Liver (tissue), 10 donors: ENCODE measurements at places on chromosomes 13 and 19. TPM values are rescaled to one million over a fixed set of nuclear protein-coding genes. Genes with fewer than 3 reads are reported as not detected.

Gene SPRYD7
- 10.1 TPM for polyA plus RNA-seq

Gene ACTN4
- polyA plus RNA-seq, result 104 TPM

Gene CCDC169
- not detected for polyA plus RNA-seq

Gene KRTDAP
- polyA plus RNA-seq, result not detected

Gene PNMA8B
- polyA plus RNA-seq, result 0.15 TPM

Gene ZNF426
- polyA plus RNA-seq, result 0.75 TPM

Gene PRX
- polyA plus RNA-seq, result 0.03 TPM

Gene SIGLEC11
- polyA plus RNA-seq, result 2.1 TPM

Gene EDNRB
- polyA plus RNA-seq, result 14.7 TPM

Gene C19orf67
- polyA plus RNA-seq, result not detected

Gene KLHL1
- polyA plus RNA-seq, result not detected

Gene TUBGCP3
- polyA plus RNA-seq, result 9.8 TPM

Gene ICAM5
- 0.02 TPM for polyA plus RNA-seq

Gene KANK3
- 3.6 TPM for polyA plus RNA-seq

Gene CYP4F22
- 3.9 TPM for polyA plus RNA-seq

GRCh38 chr13:34988330-34988791 is 46.3 kb downstream of the NBEA start:
- no peak for DNase-seq

DNA sequence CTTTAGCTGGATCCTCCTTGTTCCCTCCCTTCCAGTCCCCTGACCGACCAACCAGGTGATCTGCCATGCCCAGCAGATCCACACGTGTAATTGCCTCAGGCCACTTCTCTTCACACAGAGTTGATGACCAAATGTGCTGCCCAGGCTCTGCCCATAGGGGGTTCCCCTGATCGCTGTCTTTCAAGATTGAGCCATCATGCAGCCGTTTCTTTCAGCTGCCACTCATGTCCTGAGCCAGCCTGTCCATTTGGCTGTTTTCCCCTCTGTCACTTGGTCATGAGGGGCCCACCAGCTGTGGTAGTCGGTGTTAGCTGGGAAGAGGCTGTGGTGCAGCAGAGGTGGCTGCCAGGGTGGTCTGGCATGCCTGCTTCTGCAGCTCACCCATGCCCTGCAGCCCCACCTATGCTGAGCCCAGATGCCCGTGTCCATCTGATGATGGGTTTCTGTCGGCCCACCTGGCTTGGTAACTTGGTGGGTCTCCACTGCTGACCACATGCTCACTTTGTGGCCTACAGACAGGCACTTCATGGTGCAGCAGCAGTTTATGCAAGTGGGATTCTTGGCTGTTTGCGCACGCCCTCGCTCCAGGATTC is 35.6 kb upstream of the GPR183 start:
- DNase-seq, result no peak

DNA sequence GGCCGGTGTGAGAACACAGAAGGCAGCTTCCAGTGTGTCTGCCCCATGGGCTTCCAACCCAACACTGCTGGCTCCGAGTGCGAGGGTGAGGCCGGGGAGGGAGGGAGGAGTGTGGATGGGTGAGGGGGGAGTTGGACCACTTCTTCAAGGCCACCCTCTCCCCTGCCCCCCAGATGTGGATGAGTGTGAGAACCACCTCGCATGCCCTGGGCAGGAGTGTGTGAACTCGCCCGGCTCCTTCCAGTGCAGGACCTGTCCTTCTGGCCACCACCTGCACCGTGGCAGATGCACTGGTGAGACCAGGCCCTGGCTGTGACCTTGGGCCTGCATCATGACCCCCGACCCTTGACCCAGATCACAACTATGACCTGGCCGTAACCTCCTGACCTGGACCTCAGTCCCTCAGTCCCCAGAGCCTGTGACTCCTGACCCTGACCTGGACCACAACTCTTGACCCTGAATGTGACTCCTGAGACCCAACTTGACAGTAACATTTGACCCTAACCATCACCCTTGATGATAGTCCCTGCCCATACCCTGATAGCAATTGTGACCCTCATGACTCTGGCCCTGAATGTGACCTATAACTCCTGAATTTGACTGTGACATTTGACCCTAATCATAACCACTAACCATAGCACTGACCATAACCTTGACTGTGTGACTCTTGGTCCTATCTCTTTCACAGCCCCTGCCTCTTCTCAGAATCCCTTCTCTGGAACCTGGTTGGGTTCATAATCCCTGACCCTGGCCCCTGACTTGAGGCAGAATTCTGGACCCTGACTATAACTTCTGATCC is 10.9 kb downstream of the LTBP4 start:
- DNase-seq, result no peak

DNA sequence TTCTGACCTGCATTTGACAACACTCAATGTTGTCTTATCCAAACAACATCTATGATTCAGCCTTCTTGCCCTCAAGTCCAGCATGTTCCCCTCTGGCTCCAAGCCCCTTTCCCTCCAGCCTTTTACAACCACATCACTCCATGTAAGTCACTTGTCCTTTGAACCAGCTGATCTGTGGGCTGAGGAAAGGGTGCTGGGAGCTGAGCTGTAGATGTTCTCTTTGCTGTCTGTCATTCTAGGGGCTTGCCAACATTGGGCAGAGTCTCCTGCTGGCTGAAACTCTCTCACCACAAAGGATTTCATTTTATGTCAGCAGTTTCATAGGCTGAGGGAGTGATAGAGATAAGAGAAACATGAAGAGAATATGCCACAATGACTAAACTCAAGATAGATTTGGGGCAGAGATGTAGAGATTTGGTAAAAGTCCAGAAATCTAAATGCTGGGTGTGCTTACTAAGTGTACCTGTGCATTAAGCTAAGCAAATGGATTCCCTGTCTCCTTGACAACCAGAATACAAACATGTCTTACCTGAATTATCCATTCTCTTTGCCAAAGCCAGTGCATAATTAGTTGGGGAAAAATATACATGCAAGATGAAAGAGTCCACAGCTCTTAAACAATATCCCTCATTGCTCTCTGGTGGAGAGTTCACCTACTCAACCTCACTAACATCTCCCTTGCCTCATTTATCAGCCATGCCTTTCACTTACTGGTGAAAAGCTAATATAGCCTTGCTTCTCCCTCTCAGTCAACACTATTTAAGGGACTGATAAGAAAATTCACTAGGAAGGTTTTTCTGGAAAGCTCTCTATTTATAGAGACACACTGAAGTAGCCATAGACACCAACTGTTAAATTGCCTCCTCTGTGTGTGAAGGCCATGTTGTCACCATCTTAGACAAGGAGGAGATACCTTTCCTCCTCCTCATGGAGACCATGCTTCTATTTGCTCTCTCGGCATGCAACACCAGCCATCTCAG is 175.5 kb upstream of the SERP2 start:
- no peak for DNase-seq

- no peak for DNase-seq
Measured at GRCh38 chr19:35805526-35806102, 7.0 kb downstream of the PRODH2 start.

GRCh38 chr19:1064661-1065605 is 2.0 kb upstream of the ARHGAP45 start:
- DNase-seq, result peak; percentile 71

DNA sequence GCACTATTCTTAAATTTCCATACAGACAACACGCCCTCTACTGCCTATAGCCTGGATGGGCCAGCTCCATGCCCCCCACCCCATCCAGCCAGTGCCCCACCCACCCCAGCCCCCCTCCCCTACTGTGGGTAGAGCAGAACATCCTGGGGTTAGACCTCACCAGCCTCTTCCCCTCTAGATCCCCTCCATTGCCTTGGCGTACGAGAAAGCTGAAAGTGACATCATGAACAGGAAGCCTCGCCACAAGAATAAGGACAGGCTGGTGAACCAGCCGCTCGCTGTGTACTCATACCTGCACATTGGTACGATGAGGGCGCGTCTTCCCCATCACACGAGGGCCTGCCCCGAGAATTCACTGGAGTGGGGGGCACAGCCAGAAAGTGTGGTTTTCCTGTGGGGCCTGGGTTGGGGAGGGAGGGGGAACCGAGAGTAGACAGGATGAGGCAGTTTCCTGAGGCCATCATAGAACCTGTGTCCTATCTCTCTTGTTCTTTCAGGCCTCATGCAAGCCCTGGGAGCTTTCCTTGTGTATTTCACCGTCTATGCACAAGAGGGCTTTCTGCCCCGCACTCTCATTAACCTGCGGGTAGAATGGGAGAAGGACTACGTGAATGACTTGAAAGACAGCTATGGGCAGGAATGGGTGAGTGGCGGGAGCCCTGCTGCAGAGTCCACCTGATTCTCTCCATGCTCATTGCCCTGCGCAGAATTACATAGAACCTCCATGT is 29.1 kb downstream of the ATP12A start:
- DNase-seq, result no peak

DNA sequence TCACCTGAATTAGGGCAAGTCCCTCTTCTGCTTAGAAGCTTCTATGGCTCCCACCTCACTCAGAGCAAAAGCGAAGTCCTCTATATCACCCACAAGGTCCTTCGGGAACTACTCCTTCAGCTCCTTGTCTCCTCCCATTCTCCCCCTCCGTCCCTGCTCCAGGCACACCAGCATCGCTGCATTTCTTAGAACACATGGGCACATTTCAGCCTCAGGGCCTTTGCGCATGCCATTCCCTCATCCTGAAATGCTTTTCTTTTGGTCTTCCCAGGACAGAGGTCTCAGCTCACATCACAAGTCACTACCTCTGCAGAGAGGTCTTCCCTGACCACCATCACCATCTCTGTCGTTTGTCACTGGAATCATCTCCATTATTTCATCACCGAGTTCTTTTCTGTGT is 4.0 kb downstream of the S1PR5 start:
- DNase-seq, result no peak

GRCh38 chr13:63107179-63107943 is 1691.7 kb upstream of the PCDH20 start:
- DNase-seq, result no peak

GRCh38 chr13:75391432-75392100 is 90.4 kb downstream of the TBC1D4 start:
- DNase-seq, result no peak

- DNase-seq, result no peak
Measured at GRCh38 chr19:2351591-2351990, 8.5 kb upstream of the TMPRSS9 start.

GRCh38 chr13:98460516-98460915 is 116.4 kb downstream of the STK24 start:
- no peak for DNase-seq

GRCh38 chr13:83498481-83499190 is 383.6 kb downstream of the SLITRK1 start:
- no peak for DNase-seq

DNA sequence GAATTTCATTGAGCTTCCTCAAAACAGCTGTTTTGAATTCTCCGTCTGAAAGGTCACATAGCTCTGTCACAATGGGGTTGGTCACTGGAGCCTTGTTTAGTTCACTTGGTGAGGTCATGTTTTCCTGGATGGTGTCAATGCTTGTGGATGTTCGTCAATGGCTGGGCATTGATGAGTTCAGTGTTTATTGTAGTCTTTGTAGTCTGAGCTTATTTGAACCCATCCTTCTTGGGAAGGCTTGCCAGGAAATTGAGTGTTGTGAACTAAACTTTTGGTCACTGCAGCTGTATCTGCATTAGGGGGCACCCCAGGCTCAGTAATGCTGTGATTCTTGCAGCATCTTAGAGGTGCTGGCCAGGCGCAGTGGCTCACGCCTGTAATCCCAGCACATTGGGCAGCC is 22.0 kb downstream of the BLOC1S3 start:
- DNase-seq, result no peak

DNA sequence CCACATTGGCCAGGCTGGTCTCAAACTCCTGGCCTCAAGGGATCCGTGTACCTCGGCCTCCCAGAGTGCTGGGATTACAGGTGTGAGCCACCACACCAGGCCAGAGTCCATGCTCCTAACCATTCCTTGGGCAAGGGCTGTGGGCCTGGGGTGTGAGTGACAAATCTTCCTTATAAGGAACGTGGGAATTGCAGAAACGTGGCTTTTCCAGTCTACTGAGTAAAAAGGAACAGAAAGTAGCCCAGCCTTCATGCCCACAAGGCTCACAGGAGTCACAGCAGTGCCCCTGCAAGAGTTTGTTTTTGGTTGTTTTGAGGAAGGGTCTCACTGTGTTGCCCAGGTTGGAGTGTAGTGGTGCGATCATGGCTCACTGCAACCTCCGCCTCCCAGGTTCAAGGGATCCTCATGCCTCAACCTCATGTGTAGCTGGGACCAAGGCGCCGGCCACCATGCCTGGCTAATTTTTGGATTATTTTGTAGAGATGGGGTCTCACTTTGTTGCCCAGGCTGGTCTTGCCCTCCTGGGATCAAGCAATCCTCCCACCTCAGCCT is 5.1 kb downstream of the MYPOP start:
- DNase-seq, result no peak

DNA sequence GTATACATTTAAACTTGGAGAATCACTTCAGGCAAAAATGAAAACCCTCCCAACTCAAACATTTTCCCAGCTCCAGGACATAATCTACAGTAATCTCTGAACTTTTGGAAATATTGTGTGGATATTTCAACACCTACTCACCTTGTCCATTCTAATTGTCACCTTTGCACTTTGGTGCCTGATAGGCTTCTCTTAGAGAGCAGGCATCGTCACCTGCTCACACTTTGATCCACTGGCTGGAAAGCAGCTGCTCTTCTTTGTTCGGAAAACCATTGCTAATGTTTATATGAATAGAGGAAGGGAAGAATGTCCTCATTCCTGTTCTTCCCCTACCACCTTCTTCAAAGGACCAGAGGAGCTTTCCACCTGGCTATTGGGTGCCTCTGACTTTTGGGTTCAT is 411.2 kb downstream of the FGF9 start:
- DNase-seq, result no peak

DNA sequence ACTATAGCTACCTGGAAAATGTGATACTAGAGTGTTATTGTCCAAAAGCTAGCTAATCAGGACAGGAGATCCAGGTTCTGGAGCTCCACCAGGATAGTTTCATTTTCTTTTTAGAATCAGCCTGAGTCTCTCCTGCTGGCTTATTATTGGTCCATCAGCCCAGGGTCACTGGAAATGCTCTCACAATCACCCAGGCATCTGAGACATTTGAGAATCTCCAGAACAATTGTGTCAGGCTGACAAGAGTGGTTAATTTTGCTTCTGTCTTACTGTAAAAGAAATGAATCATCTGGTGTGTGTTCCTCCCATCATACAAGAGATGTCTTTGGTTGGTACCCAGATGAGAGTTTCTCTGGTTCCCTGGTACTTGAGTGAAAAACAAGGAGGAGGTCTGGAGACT is 43.6 kb upstream of the ZNF681 start:
- DNase-seq, result no peak

GRCh38 chr13:33208290-33209220 is 77.0 kb downstream of the STARD13 start:
- DNase-seq, result no peak

GRCh38 chr19:49689133-49690078 is at the start of gene ADM5:
ADM5 (plus strand) TSS chr19:49689594; CDS start chr19:49689838, 244 bp downstream.
- no peak for DNase-seq

DNA sequence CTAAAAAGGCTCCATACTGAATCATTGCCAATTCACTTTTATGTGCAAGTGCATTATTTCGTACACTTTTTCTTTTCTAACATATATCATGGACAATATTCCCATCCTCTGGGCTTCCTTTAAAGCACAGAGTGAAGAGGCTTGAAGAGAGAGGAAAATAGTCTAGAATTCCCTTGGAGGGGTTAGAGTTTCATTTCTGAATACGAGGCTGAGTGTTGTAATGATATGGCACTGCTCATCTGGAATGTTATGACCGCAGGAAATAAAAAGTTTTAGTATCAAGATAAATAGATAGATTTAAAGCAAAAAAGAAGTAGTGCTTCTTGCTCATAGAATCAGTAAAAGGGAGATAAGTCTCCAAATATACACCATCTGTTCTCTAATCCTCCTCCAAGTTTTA is 412.3 kb upstream of the SLITRK1 start:
- DNase-seq, result no peak

GRCh38 chr19:46116121-46116520 is 8.4 kb downstream of the IGFL3 start:
- DNase-seq, result no peak

GRCh38 chr13:39189778-39190177 is 151.5 kb downstream of the NHLRC3 start:
- DNase-seq, result no peak
